ENCODE measurements at places on chromosomes 7 and 10. TPM values are rescaled to one million over a fixed set of nuclear protein-coding genes. Genes with fewer than 3 reads are reported as not detected.

The VSTM4 gene
- total RNA-seq, result 0.18 TPM

GRCh38 chr7:66143876-66144332 lies 29.3 kb downstream of the CRCP start:
- no peaks in the 10 kb centered on the region for H3K27me3 ChIP-seq
- no peak overlapping the region for H3K4me3 ChIP-seq
- H3K36me3 ChIP-seq, result peaks cover 47% of the 10 kb centered on the region
- no peak overlapping the region for H3K27ac ChIP-seq
- peaks cover 59% of the 10 kb centered on the region for H3K4me1 ChIP-seq
- DNase-seq, result no peak

The HIPK2 gene
- 14.6 TPM for total RNA-seq

GRCh38 chr7:155222061-155222460 lies 75.6 kb upstream of the INSIG1 start:
- DNase-seq, result no peak
- H3K4me3 ChIP-seq, result no peak overlapping the region
- H3K27me3 ChIP-seq, result peaks cover 2% of the 10 kb centered on the region
- no peak overlapping the region for H3K27ac ChIP-seq
- H3K4me1 ChIP-seq, result peaks cover 14% of the 10 kb centered on the region

The PNLIPRP1 gene
- total RNA-seq, result not detected

DNA sequence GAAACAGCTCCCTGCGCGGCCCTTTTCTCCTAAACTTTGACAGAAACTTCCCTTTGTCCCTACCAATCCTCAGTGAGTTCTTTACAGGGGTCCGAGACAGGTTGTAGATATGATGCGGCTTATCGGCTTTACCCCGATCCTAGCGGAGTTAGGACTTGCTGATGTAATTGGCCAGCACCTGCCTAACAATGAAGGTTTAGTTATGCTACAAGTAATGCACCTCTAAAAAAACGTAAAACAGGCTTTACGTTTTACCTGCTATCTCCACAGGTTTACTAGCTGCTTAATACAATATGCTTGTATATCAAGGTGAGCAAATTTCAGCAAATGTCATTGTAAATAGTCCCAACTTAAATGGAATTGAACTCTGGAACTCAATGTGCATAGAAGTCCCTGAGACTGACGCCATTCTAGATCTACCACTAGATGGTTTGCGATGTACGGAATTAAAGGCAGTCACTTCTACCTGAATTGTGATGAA lies 697 bp upstream of the SNX13 start:
- peaks cover 34% of the 10 kb centered on the region for H3K4me1 ChIP-seq
- no peaks in the 10 kb centered on the region for H3K27me3 ChIP-seq
- H3K27ac ChIP-seq, result peak overlapping the region; percentile 97
- no peak for DNase-seq

- H3K27ac ChIP-seq, result 0 out of 2 replicates have a peak overlapping the region, but pooled peaks have one; percentile 29
- DNase-seq, result peak; percentile 50
- H3K36me3 ChIP-seq, result no peaks in the 10 kb centered on the region
- no peaks in the 10 kb centered on the region for H3K27me3 ChIP-seq
- no peak overlapping the region for H3K4me3 ChIP-seq
These were observed 174.8 kb downstream of the PTEN start for GRCh38 chr10:88038268-88038667.

DNA sequence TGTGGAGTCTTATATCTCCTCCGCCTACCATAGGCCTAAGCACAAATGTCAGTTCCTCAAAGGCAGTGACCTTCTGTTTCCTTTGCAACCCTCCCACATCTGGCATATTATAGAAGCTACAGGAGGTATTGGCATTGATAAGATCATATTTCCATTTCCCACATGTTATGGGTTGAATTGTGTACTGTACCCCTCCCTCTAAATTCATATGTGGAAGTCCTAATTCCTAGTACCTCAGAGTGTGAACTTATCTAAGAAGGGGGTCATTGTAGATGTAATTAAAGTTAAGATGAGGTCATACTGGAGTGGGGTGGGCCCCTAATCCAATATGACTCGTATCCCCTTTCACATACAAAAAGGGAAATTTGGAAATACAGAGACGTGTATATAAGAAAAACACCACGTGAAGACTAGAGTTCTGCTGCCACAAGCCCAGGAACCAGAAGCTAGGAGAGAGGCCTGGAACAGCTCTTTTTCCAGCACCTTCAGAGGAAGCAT lies 6.1 kb upstream of the LAMB4 start:
- no peak overlapping the region for H3K27ac ChIP-seq
- no peaks in the 10 kb centered on the region for H3K36me3 ChIP-seq
- H3K4me1 ChIP-seq, result peaks cover 5% of the 10 kb centered on the region
- H3K27me3 ChIP-seq, result peaks cover 5% of the 10 kb centered on the region
